ENCODE measurements at places on chromosomes 1 and 21.

- DNase-seq: no peak
Measured at GRCh38 chr1:230690101-230690500, 23.8 kb downstream of the AGT start.

GRCh38 chr1:109040627-109040988, 1.3 kb downstream of the WDR47 start:
- DNase-seq: no peak

DNA sequence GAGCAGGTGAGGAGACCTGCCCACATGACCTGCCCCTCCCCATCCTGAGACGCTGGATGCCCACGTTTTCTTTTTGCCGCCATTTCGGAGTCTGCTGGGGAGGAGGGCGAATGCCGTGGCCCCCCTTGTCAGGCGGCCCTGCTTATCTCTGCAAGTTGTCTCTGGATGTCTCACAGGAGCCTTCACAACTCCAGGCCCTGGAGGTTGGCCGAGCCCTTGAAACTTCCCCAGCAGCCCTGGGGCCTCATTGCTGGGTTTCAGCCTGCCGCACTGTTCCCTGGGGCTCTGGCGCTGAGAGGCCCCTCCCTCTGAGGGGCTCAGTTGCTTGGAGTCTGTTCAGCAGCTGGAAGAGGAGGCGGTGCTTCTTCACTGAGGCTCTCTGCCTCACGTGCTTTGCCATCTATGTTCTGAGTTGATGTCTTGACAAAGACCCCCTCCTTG, 29.8 kb upstream of the ZBTB21 start:
- DNase-seq: no peak

GRCh38 chr21:36608897-36609225, 90.1 kb upstream of the SIM2 start:
- DNase-seq: no peak

DNA sequence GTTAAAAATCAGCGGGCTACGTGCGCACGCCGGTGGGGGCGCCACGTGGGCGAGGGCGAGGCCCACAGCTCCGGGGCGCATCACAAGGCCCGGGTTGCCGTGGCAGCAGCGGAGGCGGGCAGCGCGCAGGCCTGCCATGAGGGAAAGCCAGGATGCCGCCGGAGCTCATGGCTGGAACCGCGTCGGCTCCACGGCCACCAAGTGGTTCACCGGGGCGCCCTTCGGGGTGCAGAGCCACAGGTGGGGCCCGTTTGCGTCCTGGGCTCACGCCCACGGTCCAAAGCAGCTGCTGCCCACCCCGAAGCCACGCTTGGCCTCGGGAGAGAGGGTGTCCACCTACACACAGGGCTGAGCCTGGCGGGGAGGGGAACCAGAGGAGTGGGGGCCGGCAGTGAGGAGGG, 4.9 kb upstream of the TTC22 start:
- no peak for DNase-seq

GRCh38 chr21:34594566-34595234, 20.2 kb downstream of the RCAN1 start:
- DNase-seq: no peak

DNA sequence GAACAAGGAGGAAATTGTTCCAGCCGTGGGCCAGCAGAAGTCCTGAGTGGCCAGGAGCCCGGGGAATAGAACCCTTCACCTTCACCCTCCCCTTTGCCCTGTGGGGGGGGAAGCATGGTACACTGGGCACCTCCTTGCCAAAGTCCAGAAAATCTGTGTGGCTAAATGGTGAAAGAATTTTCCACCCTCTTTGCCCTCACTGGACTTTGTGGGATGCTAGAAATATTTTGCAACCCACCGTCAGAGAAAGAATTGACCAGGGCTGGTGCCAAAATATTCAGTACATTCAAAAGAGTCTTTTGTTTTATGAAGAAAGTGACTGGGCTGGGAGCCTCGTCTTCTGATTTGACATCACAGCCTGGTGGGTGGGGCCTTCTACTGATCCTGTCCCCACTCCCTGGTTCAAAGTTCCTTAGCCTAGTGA, 14.6 kb downstream of the NFASC start:
- DNase-seq: peak; percentile 40

GRCh38 chr21:46028573-46029091, 47.1 kb downstream of the COL6A1 start:
- no peak for DNase-seq

DNA sequence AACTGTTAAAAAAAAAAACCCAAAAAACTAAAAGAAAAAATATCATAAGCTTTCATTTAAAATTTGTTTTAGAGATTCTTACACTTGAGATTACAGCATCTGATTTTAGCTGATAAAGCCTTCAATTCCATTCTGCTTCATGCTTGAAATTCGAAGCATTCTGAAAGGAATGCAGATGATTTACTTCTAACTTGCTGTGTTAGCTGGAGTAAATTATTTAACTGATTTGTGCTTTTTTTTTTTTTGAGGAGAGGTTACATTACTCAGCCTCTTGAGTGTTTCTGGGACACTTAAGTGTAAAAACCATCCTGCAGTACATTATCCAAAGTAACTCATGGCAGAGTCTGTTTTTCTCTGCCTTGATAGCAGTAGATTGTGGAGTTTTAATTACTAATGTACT, 4.5 kb upstream of the TRIM67 start:
- no peak for DNase-seq

- no peak for DNase-seq
Measured at GRCh38 chr1:23020706-23021405, 1.6 kb downstream of the KDM1A start.

DNA sequence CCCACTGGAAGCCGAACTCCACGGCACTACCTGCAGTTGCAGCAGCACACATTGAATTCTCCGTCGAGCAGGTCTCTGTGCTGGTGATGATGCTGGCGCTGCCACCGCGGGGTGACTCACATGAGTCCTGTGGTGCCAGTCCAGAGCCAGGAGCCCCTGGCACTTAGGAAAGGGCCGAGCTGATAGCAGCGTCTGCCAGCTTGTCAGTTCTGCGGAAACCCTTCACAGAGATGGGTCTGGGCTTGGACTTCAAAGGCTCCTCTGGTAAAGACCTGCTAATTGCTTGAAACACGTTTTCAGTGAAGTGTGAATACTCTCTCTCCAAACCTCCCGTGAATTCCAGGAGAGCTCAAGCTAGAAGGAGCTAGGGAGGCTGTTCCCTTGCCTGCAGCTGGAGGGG, 92.2 kb downstream of the GRIK3 start:
- no peak for DNase-seq

GRCh38 chr1:41882486-41882885, 36.2 kb downstream of the HIVEP3 start:
- no peak for DNase-seq

DNA sequence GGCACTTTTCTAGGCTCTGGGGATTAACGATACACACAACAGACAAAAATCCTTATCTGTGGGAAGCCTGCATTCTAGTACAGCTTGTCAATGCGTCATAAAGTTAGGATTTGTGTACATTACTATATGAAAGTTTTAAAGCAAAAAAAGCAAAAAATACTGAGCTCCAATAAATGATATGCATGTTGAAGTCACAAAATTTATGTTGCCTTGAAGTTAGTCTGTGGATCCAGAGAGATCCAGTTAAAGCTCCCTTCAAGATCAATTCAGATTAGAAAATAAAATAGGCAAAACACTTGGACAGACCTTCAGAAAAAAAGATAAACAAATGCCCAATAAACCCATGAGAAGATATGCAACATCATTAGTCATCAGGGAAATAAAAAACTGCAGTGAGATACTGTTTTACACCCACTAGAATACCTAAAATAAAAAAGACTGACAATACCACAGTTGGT, 33.1 kb upstream of the KCNQ4 start:
- no peak for DNase-seq

DNA sequence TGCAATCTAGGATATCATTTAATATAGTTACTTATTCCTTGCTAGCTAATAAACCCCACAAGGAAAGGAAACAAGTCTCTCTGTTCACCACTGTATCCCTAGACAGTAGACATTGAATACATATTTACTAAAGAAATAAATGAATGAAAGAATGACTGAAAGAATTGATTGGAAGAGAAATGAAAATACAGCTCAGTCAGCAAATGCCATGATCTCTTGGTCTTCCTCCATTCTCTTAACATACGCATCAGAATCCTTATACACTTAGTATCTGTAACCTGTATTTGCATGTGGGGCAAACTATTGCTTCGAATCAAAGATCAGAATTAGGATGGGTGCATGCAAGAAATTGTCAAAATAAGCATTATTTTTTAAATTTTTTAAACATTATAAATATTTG, 500.8 kb upstream of the ADGRL2 start:
- no peak for DNase-seq

DNA sequence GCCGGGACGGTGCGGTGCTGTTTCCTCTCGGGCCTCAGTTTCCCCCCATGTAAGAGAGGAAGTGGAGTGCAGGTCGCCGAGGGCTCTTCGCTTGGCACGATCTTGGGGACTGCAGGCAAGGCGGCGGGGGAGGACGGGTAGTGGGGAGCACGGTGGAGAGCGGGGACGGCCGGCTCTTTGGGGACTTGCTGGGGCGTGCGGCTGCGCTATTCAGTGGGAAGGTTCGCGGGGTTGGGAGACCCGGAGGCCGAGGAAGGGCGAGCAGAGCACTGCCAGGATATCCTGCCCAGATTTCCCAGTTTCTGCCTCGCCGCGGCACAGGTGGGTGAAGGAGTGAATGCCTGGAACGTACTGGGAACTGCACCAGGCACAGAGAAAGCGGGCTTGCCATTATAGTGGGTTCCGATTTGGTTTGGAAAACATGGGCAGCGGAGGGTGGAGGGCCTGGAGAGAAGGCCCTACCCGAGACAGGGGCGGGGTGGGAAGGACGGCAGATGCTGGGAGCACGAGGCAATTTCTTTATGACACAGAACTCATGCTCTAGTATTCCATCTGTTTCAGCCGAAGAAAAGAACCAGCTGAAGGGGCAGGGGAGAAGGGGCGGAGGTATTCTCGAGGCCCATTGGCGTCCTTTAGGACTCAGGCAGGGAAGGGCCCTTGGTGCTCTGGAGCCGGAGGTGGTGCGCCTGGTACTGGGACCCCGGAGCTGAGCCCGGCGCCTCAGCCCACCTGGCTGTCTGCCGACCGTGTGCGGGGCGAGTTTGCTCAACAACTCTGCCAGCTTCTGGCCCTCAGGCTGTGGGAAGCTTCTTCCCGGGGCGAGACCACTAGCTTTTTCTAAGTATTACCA, 960 bp downstream of the PCSK9 start:
- no peak for DNase-seq

- no peak for DNase-seq
Measured at GRCh38 chr1:72636631-72637030, 354.3 kb upstream of the NEGR1 start.

DNA sequence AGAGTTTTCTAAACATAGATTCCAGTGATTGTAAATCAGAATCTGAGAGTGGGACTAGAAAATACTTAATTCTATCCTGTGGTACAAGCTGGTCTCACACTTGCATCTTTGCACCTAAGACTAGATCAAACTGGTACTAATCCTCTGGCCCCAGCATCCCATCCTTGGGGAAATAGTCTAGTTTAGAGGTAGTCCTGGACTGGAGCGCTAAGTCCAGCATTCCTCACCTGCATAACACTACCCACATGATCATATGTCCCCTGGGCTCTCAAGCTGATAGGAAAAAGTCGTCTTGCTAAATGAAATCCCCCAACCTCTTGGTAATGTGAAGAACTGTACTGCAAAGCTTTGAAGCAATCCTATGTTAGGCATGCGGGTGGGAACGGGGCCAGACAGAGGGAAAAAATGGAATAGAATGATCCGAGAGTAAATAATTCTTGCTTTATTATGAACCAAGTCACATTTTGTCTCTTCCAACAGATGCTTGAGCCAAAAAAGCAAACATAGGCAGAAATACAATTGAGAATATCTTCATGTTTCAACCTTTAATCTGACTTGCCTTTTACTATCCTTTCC, 4.8 kb downstream of the COX20 start:
- no peak for DNase-seq

DNA sequence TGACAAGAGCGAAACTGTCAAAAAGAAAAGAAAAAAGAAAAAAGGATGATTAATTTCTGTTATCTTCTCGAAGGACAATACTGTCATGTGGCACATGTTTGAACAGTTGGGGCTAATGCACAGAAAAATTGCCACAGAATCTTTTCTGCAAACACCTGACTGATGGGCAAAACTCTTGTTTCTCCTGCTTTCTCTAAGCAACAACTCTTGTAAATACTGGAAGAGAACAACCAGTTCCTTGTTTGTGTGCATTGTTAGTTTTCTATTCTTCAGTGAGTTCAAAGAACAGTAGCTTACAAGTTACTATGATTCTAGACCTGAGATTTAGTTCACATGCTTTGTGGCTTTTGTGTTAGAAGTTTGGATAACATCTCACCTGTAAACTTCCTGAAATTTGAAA, 60.7 kb downstream of the CDC14A start:
- DNase-seq: no peak

DNA sequence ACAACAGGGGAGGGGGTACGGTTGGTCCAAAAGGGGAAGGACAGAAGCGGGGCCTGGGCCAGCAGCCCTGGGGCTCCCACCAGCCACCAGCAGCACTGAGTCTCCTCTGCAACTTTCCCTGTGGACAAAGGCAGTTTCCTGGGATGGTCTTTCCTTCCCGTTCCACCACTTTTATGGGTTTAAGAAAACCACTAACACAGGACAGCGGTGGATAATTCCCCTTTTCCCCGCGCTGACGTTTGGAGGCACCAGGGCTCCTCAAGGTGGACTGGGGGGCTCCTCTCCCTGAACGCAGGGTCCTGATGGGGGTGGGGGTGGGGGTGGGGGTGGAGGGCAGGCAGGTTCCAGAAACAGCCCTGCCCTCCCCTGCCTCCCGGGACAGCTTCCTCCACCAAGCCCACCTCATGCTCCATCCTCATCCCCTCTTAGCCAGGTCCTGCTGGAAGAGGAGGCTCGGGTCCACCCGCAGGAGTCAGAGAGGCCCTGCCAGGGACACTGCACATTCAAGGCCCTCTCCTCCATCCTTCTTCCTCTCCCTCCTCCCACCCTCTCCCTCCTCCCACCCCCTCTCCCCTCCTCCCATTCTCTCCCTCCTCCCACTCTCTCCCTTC, 4.8 kb upstream of the COL6A1 start:
- DNase-seq: peak; percentile 10

DNA sequence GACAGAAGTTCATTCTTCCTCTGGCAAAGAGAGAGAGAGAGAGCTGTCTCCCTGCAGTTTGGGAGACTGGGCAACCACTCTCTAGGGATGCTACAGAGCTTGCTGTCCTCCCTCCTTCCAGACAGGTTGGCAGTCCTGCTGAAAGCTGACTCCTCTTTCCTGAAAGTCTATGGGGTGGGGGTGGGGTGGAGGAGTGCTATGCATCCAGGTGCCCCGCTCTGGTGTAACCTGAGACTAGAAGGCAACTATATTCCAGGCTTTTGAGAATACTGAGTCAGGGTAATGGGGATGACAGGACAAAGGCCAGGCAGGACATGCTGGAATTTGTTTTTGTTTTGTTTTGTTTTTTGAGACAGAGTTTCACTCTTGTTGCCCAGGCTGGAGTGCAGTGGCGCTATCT, 55.4 kb downstream of the OPTC start:
- DNase-seq: no peak

All from transverse colon (tissue), 4 donors.